Osteoblast (primary cell): ENCODE measurements at places on chromosomes 6 and 20. TPM values are rescaled to one million over a fixed set of nuclear protein-coding genes. Genes with fewer than 3 reads are reported as not detected.

The BACH2 gene
- total RNA-seq: 3.6 and 4.4 TPM in 2 replicates

The RHAG gene
- total RNA-seq: not detected in 2 replicates

The C20orf141 gene
- total RNA-seq: 0.29 and 0.36 TPM in 2 replicates

The SYNDIG1 gene
- 2.2 and 3.2 TPM in 2 replicates for total RNA-seq

The ENPP4 gene
- total RNA-seq: 6.5 and 10.0 TPM in 2 replicates

The ZCCHC3 gene
- total RNA-seq: 9.0 and 9.4 TPM in 2 replicates

The FAM229B gene
- total RNA-seq: 11.6 and 17.4 TPM in 2 replicates

The SYCP2 gene
- total RNA-seq: 0.59 and 1.4 TPM in 2 replicates

The DEFB124 gene
- not detected in 2 replicates for total RNA-seq

The NOTCH4 gene
- 0.59 and 1.1 TPM in 2 replicates for total RNA-seq

DNA sequence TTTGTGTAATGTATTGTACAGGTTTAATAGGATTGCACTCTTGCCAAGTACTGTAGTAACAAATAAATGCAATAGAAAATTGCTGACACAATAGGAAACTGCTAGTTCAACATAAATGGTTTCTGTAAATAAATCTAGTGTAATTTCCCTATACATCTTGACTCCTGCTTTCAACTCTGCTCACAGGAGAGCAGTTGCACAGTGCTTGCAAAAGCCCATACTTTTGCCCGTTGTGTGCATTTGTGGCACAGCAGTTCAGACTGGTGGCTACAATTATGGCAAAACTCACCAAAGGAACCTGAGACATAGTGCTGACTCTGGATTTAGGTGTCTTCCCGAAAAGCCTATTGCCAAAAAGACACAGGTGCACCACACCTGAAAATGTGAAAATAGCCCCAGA is 953.3 kb upstream of the SLC35B3 start:
- no peak for DNase-seq

DNA sequence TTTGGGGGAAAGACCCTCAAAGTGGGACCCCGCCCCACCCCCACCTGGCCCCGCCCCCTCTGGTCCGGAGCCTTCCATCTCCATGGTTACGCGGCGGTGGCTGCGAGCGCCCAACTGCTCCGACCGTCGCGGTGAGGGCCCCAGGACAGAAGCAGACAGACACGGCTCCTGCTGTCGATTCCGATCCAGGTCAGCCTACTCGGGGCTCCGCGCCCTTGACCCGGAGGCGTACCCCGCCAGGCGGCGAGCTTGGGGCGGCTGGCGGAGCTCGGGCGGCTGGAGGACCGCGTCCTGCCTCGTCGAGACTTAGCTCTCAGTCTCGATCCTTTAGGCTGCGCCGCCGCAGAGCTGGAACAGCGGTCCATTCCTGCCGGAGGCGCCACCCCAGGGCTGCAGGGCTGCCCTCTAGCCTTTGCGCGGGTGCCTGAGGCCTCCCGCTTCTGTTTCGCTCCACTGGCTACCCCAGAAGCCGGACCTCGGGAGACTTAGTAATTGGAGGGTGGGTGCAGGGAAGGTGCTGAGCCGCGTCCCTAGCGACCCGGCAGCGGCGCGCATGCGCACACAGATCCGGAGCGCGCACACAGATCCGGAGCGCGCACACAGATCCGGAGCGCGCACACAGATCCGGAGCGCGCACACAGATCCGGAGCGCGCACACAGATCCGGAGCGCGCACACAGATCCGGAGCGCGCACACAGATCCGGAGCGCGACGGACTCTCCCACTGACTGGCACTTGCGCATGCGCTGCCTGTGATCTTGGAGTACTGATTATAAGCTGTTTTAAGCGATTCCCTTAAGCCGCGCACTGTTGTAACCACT is at the start of gene CFAP206:
TSS of gene CFAP206 (plus strand) at position 72 of the 820 bp plus-strand sequence. CDS start 1,868 bp downstream, outside the sequence.
- peak; percentile 93 for DNase-seq

GRCh38 chr20:50191065-50191543 is 474 bp downstream of the CEBPB start:
- peak; percentile 86 for DNase-seq

DNA sequence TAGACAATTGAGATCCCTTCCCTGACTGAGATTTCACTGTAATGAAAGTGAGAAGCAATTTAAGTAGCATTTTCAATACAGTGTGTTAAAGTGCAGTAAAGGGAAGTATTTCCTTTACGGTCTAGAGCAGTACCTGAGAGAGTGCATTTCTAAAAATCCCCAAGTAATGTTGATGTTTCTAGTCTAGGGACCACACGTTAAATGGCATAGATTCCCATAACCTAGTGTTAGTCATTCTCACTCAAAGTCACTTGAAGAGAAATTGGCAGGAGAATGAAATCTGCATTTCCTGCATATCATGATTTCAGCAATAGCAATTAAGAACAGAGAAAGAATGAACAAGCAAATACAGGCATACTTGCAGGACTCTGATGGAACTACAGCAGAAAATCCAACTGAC is 67.9 kb downstream of the CGA start:
- DNase-seq: no peak

GRCh38 chr20:699811-700338 is 24.3 kb upstream of the SCRT2 start:
- DNase-seq: peak; percentile 32

DNA sequence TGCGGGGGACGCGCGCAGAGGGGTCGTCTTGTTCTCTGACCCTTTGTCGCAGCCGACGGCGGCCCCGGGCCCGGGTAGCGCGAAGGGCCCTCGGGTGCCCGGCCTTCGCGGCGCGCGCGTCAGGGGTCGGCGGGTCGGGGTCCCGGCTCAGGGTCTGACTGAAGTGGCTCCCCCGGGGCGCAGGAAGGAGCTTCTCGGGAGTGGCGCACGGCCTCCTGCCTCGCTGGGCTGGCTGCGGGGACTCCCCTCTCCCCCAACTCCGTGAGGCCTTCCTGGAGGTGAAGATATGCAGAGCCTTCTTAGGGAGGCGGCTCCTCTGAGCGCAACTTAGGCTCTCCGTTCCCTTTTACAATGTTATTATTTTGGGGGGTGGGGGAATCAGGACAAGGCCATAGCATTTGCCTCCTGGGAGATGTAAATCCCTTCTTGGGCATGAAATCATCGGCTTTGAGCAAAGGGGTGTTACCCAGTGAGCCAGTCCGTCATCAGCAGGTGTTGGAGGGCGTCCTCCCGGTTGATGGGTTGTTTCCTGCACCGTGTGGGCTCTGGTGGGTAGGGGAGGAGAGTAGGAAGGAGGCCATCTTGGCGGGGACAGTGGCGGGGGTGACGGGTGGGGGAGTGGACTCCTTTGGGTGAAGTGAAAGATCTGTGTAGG is 523 bp downstream of the CDS2 start:
- DNase-seq: peak; percentile 81

- DNase-seq: no peak
Observed at GRCh38 chr6:11362564-11362963, 130.1 kb upstream of the NEDD9 start.

- DNase-seq: no peak
Observed at GRCh38 chr6:144931172-144932035, 646.3 kb downstream of the UTRN start.

DNA sequence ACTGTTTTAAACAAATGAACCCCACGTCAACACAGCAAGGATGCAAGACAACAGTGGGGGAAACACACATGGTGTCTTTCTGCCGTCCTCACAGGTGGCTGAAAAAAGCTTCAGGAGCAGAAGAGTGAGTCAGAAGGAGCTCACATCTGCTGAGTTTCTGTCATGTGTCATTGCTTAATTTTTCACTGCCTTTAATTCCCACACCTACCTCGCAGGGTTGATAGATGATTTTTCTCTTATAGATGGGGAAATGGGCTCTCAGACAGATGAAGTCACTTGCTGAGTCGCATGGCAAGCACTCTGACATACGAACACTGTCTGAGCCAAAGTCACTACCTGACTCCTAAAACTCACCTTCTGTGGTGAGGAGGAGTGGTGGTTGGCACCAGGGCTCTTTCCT is 28.3 kb upstream of the CARMIL1 start:
- peak; percentile 58 for DNase-seq

- DNase-seq: peak; percentile 76
Observed at GRCh38 chr20:64176551-64176950, 12.3 kb downstream of the MYT1 start.

- DNase-seq: no peak
Observed at GRCh38 chr6:15434823-15435380, 189.0 kb downstream of the JARID2 start.

DNA sequence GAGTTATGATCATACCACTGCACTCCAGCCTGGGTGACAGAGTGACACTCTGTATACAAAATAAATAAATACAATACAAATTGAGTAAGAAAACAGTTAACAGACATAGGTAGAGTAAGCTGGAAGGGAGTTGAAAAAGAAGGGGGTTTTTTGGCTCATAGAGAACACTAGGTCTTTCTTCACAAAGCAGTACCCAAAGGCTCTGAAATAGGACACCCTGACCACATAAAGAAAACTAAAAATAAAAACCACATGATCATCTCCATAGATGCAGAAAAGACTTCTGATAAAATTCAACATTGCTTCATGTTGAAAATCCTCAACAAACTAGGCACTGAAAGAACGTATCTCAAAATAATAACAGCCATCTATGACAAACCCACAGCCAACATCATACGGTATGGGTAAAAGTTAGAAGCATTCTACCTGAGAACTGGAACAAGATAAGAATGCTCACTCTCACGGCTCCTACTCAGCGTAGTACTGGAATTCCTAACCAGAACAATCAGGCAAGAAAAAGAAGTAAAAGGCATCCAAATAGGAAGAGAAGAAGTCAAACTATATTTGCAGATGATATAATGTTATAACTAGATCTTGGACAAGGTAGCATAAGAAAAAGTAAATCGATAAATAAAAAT is 48.6 kb downstream of the TOMM6 start:
- no peak for DNase-seq

GRCh38 chr6:5976811-5977210 is 29.9 kb downstream of the NRN1 start:
- no peak for DNase-seq

- DNase-seq: no peak
Observed at GRCh38 chr6:168546151-168546550, 105.2 kb downstream of the SMOC2 start.
